Activated T-cell treated with anti-CD3 and anti-CD28 coated beads for 24 hours (primary cell): ENCODE measurements at places on chromosomes 3 and 15.

DNA sequence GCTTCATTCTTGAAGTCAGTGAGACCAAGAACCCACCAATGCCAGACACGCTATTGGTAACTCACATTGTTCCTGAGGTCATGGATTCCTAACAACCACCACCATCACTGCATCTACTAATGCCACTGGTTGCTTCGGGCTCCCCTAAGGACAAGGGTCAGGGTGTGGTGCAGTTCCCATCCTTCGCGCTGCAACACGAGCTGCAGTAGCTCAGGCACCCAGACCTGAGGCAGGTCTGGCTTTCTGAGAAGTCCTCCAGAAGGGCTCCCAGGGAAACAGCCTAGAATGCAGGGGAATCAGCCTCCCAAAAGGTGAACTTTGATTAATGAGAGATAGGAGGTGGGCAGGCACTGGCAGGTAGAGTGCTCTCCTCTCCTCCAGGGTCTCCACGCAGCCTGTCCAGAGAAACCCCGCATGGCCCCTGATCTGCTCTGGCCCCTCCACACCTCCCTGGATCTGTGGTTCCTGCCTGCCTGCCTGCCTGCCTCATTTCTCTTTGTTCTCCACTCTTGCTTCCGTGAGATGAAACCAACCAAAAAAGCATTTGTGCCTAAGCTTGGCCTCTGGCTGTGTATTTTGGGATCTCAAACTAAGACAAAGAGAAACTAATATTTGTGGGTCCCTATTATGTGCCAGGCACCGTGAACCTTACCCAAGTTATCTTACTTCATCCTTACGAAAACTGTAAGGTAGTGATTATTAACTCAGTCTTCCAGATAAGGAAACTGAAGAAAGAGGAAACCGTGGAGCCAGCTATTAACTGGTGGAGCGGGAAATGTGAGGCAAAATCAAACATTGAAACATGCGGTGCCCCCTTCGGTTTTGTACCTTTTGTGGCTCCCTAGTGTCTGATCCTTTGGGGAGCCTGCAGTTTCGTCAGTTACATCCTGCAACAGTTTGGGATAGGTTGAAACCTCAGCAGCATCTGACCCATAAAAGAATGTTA, 43.9 kb upstream of the USP3 start:
- no peak for DNase-seq

GRCh38 chr3:71564361-71564760, 19.2 kb downstream of the FOXP1 start:
- no peak for DNase-seq

DNA sequence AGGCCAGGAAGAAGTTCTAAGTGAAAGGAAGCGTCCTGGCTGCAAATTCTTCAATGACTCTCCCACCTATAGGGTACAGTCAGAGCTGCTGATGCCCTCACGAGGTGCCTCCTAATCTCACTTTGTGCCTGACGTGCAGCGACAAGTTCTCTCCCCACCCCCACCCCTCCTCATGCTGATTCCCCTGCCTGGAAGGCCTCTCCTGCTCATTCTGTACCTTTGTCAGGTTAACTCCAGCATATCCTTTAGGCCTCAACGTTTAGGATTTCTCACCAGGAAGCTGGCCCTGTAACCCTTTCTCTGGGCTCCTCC, 25.0 kb downstream of the SLC12A8 start:
- DNase-seq: no peak

- no peak for DNase-seq
Observed at GRCh38 chr15:68868296-68868695, 47.6 kb upstream of the ANP32A start.

GRCh38 chr3:78951342-78951945, 816.4 kb downstream of the ROBO1 start:
- DNase-seq: no peak

- no peak for DNase-seq
Observed at GRCh38 chr3:42019144-42019952, 57.4 kb upstream of the ULK4 start.

DNA sequence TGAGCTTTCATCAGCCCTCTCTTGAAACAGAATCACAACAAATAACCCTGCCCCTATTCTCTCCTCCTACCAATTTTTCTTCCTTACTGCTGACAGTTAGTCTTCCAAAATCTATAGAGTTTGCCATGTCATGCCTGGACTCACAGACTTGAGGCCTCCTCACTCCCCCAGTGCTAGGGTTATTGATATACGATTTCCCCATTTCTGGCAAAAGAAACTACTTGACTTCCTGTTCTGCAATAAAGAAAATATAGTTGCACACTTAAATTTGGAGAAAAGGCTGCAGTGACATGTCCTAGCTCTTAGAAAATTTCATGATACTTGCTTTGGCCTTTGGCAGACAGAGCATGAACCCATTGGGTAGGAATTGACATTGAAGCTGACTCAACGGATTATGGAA, 75.9 kb downstream of the CYP19A1 start:
- no peak for DNase-seq

DNA sequence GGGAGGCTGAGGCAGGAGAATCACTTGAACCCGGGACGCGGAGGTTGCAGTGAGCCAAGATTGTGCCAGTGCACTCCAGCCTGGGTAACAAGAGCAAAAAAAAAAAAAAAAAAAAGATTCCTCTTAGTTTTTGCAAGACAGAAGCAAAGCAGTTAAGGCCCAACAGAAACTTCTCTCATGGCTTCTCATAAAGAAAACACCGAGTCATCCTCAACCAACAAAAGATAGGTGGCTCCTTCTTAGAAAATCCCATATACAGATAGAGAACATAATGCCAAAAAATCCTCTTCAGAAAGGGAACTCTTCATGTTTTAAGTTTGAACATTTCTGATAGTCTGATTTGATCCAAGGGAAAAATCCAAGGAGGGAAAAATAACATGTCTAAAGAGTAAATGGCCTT, 12.5 kb upstream of the SKIL start:
- no peak for DNase-seq
